Panc1 (cell line): ENCODE measurements at places on chromosomes 12 and 14.

GRCh38 chr14:21326972-21327371, 47.1 kb downstream of the RPGRIP1 start:
- no peak for DNase-seq

- DNase-seq = no peak
These were observed 37.2 kb downstream of the RDH12 start for GRCh38 chr14:67738740-67739504.

DNA sequence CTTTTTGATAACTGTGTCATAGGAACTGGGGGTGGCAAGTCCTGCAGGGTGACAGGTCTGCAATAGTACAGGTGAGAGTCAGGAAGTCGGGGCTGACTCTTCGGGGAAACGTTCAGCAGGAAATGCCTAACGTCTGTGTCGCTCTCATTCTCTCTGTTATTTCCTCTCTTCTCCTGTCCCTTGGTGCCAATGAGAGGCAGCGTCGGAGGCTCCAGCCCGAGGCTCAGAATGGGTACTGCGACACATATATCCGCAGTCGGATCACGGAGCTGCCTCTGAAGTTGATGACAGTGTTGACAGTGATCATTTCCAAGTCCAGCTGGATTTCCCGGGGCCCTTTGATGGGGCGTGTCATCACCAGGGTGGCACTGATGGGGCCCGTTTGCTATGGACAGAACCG, 2.7 kb upstream of the TC2N start:
- no peak for DNase-seq

DNA sequence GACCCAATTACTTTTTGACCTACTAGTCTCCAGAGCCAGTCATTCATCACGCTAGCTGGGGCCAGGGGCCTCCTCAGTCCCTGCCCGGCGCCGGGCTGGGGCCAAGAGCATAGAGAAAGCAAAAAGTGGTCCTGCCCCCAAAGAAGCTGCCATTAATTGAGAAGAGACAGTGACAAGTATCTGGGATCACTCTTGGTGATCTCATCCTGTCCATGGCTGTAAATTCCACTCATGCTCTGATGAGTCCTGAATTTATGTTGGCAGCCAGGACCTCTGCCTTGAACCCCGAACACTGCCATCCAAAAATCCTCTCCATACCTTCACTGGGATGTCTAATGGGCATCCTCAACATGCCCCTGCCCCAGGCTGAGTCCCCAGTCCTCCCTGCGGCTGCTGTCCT, 34.4 kb upstream of the DLK1 start:
- DNase-seq = no peak

- DNase-seq = no peak
These were observed 1.8 kb upstream of the BMAL2 start for GRCh38 chr12:27330846-27331245.

DNA sequence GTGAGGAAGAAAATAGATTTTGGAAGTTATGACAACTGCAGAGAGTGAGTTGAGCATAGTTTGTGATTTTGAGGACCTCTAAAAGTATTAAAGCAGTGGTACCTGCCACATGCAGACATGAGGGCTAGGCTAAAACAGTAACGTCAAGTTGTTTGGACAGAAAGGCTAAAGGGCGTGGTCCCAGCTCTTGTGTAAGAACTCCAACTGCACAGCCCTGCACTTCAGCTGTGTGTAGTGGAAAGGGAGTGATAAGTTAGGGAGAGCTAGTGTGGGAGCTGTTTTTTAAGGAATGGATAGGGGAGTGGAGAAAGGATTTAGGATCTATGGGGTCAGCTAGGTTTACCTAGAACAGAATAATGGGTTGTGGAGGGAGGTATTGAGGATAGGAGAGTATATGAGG, 39.5 kb downstream of the TESPA1 start:
- no peak for DNase-seq

GRCh38 chr12:94596596-94596995, 53.8 kb downstream of the TMCC3 start:
- no peak for DNase-seq

DNA sequence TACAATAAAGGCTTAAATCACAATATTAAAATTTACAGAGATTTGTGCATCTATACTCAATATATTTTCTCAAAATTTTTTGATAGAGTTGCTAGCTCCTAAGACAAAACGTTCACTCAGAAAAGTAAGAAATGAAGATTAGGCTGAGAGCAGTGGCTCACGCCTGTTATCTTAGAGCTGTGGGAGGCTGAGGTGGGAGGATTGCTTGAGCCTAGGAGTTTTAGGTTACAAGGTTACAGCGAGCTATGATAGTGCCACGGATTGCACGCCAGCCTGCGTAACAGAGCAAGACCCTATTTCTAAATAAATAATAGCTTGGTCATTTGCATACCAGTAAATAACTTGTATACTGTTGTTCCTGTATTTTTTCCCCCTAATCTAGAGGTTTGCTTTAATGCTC, 35.0 kb upstream of the CFL2 start:
- no peak for DNase-seq

DNA sequence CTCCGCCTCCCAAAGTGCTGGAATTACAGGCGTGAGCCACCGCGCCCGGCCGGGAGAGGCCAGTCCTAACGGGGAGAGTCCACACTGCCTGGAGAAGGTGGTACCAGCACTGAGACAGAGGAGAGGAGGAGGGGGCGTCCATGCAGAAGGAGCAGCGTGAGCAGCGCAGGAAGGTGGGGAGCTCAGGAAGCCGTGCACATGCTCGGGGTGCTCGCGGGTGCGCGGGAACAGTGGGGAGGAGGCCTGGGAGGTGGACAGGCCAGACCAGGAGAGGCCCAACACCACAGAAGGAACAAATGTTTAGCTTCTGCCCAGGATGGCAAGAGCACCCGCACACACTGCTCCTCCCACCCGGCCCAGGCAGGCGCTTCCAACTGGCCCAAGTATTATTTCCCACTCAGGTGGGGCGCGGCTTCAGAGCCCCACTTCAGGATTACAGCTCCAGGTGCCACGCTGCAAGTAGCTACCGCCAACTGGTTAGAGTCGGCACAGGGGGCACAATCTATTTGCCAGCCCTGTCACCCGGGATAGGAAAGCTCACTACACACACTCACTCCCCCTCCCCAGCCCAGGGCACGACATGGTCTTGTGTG, 80.8 kb upstream of the BCL11B start:
- DNase-seq = no peak

- no peak for DNase-seq
These were observed 572.7 kb downstream of the VRK1 start for GRCh38 chr14:97369901-97370300.

DNA sequence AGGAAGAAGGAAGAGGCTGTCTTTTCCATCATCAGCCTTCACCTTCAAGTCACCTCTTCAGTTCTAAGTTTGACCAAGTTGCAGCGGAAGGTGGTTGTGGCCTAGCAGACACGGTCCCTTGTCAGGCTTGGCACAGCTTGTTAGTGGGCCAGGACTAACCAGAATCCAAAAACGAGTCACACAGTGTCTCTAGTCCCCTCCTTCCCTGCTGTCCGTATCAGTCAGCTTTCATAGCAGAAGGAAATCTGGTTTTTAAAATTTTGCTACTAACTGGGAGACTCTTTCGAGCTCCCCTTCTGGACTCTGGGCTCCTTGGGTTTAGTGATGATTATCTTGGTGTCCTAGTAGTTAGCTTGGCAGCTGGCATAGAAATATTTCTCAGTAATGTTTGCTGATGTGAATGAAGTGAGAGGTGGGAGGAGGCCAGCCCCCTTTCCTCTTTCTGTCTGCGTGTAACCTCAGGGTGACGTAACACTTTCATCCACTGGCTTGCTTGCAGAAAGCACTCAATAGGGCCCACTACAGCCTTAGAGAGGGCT, 3.8 kb downstream of the ETV6 start:
- DNase-seq = no peak

GRCh38 chr14:69632593-69633151, 21.3 kb downstream of the SUSD6 start:
- no peak for DNase-seq

- DNase-seq = no peak
These were observed 123.4 kb downstream of the FSCB start for GRCh38 chr14:44383636-44384035.

DNA sequence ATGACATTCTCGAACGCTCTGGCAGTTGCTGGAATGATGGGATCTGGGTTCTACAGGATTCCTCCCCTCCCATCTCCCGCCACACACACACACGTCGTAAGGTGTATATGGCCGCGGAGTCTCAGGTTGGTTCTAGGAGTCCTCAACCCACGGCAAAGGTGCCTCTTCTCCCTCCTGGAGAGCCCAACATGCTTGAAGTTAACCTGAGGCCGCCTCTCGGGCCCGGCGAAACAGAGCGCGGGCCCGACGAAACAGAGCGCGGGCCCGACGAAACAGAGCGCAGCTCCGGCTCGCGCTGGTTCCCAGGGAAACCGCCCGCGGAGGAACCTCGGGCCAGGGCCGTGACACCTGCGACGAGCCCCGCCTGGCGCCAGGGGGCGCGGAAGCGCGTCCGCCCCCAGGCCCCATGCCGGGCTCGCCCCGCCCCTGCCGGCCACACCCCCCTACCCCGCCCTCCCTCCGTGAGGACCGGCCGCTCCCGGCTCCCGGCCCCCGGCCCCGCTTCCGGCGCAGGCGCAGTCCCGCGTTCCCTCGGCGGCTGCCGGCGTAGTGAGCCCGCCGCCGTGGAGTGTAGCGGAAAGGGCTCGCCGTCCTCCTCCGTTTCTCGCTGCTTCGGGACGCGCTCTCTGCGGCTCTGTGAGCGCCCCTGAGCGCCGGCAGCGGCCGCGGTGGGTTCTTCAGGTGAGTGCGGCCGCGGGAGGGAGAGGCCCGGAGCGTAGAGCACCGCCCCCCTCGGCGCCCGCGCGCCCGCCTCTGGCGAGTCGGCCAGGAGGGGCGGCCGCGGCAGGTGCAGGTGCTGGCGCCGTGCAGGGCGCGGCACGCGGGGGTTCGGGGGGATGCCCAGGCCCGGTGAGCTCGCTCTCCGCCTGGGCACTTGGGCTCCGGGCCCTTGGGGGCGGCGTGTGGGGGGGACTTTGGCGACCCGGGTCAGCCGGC, at the start of gene RAB3IP:
TSS of gene RAB3IP (plus strand) at position 510 of the 936 bp plus-strand sequence. CDS start 16,549 bp downstream, outside the sequence.
- peak; percentile 32 for DNase-seq

- peak; percentile 8 for DNase-seq
These were observed 502.4 kb upstream of the ATP2B1 start for GRCh38 chr12:90211017-90211416.

DNA sequence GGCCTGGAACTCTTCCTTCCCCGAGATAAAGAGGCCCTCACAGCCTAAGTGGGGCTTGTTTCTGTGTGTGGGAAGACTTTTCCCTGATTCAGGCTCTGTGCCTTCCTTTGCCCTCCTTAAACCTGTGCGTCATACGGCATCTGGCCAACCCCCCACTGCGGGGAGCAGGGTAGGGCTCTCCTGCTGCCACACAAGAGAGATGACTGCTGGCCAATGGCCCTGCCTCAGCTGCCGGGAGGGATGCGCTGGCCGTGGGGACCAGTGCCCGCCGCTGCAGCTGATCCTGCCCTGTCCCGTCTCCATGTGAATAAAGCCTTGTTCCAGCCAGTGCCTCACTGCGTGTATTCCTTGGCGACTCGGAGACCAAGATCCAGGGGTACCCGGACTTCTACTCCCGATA, 42.5 kb upstream of the BEGAIN start:
- no peak for DNase-seq

DNA sequence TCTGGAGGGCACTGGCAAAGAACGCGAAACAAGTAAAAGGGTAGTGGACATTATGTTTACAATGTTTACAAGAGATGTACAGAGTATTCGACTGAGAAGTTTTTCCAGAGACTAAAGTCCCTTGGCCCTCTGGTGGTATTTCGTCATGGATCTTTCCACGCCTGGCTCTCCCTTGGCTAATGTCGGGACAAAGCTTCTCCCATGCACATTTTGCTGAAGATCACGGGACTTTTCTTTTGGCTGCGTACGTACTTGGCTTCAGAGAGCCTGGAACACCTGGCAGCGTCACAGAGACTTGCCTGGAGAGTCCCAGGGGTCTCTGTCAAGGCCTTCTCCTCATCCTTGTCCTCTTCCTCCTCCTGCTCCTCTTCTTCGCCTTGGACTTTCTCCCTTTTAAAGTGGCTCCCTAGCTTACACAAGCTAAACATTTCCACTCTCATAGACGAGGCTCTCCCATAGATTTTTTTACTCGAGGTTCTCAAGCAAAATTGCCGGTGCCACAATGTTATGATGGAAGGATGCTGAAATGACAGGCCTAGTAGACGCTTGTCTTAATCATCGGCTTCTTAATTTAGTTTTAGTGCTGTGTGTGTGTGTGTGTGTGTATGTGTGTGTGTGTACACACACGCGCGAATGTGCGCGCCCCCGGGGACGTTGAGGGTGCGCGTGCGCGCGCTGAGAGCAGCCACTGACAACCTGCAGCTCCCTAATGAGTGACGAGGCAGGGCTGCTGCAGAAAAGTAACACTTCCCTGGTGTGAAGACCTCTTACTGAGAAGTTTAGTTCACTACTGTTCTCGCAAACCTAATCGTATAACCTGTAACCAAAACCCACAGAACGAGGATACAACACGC, 4.9 kb upstream of the FOXG1 start:
- DNase-seq = no peak

DNA sequence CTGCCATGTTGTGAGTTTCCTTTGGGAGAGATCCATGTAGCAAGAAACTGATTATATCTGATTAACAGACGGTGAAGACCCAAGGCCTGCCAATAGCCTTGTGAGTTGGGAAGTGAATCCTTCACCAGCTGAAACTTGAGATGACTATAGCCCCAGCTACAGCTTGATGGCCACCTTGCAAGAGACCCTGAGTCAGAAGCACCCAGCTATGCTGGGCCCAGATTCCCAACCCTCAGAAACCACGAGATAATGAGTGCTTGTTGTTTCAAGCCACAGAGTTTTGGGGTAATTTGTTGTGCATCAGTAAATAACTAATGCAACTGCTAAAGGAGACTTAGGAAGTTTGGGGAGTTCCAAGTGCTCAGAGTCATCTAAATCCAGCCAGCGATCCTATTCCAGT, 80.3 kb downstream of the AVPR1A start:
- no peak for DNase-seq

- peak; percentile 46 for DNase-seq
These were observed 58.6 kb downstream of the TSPAN9 start for GRCh38 chr12:3135522-3136461.

DNA sequence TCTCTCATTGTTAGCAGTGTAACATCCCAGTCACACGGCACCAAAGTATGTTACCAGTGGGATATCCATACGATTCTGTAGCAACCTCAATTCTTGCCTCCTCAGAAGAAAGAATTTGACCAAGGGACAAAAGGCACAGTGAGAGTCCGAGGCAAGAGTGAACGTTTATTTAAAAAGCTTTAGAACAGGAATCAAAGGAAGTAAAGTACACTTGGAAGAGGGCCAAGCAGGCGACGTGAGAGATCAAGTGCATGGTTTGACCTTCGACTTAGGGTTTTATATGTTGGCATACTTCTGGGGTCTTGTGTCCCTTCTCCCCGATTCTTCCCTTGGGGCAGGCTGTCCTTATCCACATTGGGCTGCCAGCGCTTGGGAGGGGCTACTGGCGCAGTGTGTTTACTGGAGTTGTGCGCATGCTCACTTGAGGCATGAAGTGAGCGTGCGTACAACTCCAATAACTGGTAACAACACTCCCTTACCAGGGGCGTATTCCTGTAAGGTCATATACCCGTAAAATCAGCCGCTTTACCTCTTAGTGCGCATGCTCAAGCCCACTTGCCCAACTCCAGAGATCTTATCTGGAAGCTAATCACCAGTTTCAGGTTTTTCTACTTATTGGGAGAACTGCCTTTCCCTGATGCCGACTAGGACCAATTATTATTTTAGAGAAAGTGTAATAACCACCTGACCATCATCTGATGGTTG, 71.7 kb downstream of the FAR2 start:
- no peak for DNase-seq

GRCh38 chr12:11717519-11717961, 68.1 kb downstream of the ETV6 start:
- DNase-seq = no peak
